ENCODE measurements at places on chromosomes 1 and 21.

DNA sequence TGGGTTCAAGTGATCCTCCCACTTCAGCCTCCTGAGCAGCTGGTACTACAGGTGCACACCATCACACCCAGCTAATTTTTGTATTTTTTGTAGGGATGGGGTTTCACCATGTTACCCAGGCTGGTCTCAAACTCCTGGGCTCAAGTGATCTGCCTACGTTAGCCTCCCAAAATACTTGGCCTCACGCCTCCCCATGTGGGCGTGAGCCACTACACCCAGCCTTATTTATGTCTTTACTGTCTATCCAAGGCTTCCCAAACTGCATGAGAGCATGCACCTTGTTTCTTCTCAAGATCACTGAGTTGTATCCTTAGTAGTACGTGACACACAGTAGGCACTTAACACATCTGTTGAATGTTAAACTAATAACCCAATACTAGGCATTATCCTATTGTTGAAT, 14.2 kb downstream of the WASF2 start:
- DNase-seq: no peak

DNA sequence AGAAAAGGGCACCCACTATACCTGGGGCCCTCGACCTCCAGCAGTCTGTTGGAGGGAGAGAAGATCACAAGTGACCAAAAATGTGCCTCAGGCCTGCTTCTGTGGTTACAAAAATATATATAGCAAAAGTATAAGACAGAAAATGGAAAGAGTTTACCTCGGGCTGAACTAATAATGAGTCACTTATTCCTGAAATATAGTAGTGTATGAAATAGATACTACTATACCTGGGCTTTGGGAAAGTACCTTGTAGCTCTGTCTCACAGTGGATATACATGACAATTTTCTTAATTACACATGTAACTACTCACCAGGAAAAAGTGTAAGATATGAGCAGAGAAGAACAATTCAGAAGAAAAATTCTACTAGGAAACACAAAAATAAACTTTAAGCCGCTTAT, 7.3 kb upstream of the APCS start:
- DNase-seq: no peak

GRCh38 chr1:218351391-218352074, 6.4 kb downstream of the TGFB2 start:
- peak; percentile 32 for DNase-seq

DNA sequence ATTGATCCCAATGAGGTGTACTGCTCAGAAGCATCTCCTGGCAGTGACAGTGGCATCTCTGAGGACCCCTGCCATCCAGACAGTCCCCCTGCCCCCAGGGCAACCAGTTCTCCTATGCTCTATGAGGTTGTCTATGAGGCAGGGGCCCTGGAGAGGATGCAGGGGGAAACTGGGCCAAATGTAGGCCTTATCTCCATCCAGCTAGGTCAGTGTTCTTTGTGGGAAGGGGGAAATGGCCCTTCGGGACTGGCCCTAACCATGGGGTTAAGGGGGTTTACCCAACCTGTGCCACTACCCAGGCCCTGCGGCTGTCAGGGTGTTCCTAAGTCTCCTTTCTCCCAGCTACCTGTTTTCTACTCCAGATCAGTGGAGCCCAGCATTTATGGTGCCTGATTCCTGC, 1.3 kb downstream of the CREB3L4 start:
- DNase-seq: no peak

DNA sequence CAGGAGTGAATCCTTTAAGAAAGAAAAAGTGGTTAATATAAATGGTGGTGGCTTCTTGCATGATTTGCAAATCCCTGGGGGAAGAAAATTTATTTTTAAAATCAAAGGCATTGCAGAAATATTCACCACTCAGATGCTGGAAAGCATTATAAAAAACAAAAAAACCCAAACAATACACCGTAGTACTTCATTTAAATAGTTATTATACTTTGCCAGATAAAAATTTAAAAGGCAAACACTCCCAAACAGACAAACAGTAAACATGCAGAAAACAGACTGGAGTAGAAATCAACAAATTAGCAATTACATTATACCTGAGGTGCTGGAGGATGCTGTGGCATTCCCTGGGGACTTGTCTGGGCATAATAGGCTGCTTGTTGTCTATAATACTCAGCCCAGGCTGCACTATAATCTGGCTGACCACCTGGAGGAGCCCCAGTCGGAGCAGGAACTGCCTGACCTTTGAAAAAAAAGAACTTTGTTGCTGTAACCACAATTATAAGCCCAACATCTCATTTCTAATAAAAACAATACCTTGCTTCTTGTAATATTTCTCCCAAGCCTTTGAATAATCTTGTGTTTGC, 29.9 kb downstream of the FUBP1 start:
- no peak for DNase-seq

DNA sequence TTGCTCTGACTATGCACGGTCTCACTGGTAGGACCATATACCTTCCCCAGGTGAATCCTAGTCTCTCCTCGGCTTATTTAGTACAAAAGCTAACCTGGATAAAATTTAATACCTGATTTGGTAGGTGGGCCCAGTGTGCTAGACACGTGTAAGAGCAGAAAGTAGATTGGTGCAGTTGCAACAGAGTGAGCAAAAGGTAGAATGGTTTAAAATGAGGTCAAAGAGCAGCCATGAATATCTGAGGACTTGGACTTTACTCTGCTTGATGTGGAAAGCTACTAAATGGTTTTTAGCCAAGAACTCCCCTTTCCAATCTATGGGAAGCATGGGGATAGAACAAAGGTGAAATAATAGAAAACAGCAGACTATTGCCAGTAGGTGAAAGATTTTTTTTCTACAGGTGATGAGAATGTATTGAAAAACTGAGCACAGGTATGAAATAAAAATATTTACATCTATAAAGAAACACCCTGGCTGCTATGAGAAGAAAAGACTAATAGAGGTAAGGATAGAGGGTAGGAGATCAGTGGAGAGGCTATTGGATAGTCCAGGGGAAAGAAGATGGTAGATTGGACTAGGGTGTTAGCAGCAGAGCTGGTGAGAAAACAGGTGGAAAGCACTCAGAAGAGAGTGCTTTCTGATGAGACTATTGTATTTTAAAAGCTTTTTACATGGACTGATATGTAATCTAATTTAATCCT, 61.3 kb upstream of the BCL9 start:
- DNase-seq: no peak

DNA sequence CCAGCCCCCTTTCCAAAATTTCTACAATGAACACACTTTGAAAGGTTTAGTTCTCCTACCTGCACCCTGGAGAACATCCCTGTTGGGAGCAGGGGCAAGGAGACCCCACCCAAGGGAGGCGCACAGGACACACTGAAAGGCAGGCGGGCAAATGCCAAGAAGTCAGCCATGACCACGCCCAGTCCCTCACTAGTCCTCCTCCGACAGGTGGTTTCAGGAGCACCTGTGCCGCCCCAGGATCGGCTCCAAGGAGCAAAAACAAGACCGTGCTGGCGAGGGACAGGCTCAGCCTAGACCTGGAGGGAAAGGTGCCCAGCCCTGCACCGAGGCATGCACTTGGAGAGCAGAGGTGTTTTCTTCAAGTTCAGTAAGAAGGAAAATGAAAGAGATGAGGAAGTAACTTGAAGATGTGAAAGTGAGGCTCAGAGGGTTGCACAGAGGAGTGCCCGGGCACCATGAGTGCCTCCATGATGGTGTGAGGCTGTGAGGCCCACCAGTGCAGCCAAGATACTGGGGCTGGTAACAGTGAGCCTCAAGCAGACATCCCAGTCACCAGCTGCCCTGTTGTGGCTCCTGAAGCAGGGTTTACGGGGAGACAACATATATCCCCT, 19.6 kb upstream of the NADK start:
- no peak for DNase-seq
